ENCODE measurements at places on chromosomes 16 and 17. TPM values are rescaled to one million over a fixed set of nuclear protein-coding genes. Genes with fewer than 3 reads are reported as not detected.

TVP23C gene
- total RNA-seq = 1.4 TPM

C17orf67 gene
- 0.76 TPM for total RNA-seq

CES4A gene
- total RNA-seq = not detected

AATK gene
- total RNA-seq = 24.2 TPM

CD300LG gene
- total RNA-seq = not detected

ABI3 gene
- total RNA-seq = 3.4 TPM

HBQ1 gene
- total RNA-seq = not detected

SAMD14 gene
- 3.1 TPM for total RNA-seq

TRIM65 gene
- total RNA-seq = 7.4 TPM

VTN gene
- total RNA-seq = 0.08 TPM

PSMD12 gene
- total RNA-seq = 49.6 TPM

KCNH6 gene
- total RNA-seq = not detected

REXO5 gene
- 12.6 TPM for total RNA-seq

TBC1D3I gene
- not detected for total RNA-seq

NKD1 gene
- total RNA-seq = 0.02 TPM

CD300LB gene
- total RNA-seq = not detected

PPP1R27 gene
- not detected for total RNA-seq

GCGR gene
- 0.04 TPM for total RNA-seq

CEMP1 gene
- not detected for total RNA-seq

SNX20 gene
- not detected for total RNA-seq

KRTAP9-4 gene
- total RNA-seq = not detected

ADAP2 gene
- total RNA-seq = not detected

KLHL10 gene
- not detected for total RNA-seq

Data from SJCRH30 (cell line).